ENCODE measurements at places on chromosomes 5 and 9. TPM values are rescaled to one million over a fixed set of nuclear protein-coding genes. Genes with fewer than 3 reads are reported as not detected.
A peak's percentile ranks its signal among the peaks of the same experiment; 100 is the strongest.

The ARL14EPL gene
- not detected for total RNA-seq

The PDGFRB gene
- total RNA-seq = not detected

The TOR4A gene
- total RNA-seq = 3.4 TPM

The PTGR1 gene
- total RNA-seq = 4.7 TPM

The PCDHGB4 gene
- 0.09 TPM for total RNA-seq

The TERT gene
- total RNA-seq = 11.9 TPM

The SPATA31D3 gene
- not detected for total RNA-seq

DNA sequence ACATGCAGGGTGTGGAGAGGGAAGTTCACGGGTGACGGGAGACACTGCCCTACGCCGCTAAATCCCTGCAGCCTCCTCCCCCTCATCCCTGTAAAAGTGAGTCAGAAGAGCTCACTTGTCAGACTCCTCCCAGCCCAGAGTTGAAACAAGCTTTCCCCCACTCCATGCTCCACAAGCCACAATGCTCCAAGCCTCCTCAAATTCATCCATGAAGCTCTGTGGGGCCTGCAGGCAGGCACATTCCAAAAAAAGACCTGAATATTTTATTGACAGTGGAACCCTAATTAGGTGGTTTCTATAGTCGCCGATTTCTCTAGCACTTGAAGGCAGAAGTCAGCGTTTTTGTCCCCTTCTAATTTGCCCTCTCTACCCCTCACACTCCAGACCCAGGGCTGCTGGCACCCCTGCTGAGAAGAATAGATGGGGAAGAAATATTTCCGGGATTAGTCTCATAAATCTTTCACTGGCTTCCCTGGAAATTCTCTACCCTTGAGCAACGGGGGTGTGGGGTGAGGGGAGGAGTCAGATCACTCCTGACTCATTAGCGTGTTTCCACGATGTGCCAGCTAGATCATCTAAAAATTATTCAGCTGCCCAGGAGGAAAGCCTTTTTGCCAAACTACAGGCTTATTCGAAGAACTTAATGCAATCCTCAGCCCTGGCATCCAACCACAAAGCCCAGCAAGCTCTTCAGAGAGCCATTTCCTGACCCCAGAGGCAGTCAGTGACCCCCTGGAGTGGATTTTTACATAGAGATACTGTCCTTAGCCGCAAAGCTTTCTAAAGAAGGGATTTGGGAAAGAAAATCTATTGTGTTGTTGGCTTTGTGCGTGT is 97.1 kb downstream of the ENC1 start:
- no peak overlapping the region for H3K4me3 ChIP-seq
- H3K27ac ChIP-seq = no peak overlapping the region
- no peaks in the 10 kb centered on the region for H3K36me3 ChIP-seq

DNA sequence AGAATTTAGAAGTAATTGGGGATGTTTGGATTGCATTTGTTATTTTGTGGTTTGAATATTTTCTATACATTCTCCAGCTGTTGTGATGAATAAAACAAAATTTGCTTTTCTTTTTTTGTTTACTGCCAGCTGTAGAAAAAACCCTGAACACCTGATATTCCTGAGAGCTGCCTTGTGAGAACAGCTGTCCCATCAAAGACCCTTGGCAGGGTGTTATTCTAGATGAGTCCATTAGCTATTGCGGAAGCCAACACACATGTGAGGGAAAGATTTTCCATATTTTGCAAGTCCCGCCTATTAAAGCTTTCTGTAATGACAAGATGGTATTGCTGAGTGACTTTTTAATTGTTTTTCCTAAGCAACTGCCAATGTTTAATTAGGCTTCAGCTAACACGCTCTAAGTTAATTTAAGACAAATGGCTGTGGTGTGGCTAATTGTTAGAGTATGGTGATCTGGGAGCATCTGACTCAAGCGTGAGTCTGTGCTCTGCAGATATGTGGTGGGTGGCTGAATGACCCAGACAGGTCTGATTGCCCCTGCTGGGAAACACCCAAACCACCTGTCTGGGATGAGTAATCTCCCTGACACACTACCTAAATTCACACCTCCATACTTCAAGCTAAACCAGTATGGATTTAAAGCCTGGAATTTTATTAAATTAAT is 86.5 kb upstream of the PRLR start:
- H3K27me3 ChIP-seq = peaks cover 17% of the 10 kb centered on the region
- no peak overlapping the region for H3K4me3 ChIP-seq
- H3K27ac ChIP-seq = no peak overlapping the region
- H3K36me3 ChIP-seq = no peaks in the 10 kb centered on the region
- H3K4me1 ChIP-seq = peaks cover 30% of the 10 kb centered on the region
- peak; percentile 56 for DNase-seq

- H3K36me3 ChIP-seq = peaks cover 9% of the 10 kb centered on the region
- H3K4me1 ChIP-seq = peaks cover 36% of the 10 kb centered on the region
- H3K4me3 ChIP-seq = peak overlapping the region; percentile 79
- H3K27ac ChIP-seq = no peak overlapping the region
These were observed 828 bp downstream of the ZSWIM6 start for GRCh38 chr5:61332851-61333320.

GRCh38 chr5:157481265-157481664 is 21.3 kb downstream of the NIPAL4 start:
- H3K4me1 ChIP-seq = peaks cover 9% of the 10 kb centered on the region
- no peak overlapping the region for H3K27ac ChIP-seq
- no peaks in the 10 kb centered on the region for H3K27me3 ChIP-seq
- H3K4me3 ChIP-seq = no peak overlapping the region

- no peaks in the 10 kb centered on the region for H3K4me1 ChIP-seq
- no peak overlapping the region for H3K27ac ChIP-seq
- no peaks in the 10 kb centered on the region for H3K36me3 ChIP-seq
These were observed 179.9 kb downstream of the GLIS3 start for GRCh38 chr9:4119778-4120554.

DNA sequence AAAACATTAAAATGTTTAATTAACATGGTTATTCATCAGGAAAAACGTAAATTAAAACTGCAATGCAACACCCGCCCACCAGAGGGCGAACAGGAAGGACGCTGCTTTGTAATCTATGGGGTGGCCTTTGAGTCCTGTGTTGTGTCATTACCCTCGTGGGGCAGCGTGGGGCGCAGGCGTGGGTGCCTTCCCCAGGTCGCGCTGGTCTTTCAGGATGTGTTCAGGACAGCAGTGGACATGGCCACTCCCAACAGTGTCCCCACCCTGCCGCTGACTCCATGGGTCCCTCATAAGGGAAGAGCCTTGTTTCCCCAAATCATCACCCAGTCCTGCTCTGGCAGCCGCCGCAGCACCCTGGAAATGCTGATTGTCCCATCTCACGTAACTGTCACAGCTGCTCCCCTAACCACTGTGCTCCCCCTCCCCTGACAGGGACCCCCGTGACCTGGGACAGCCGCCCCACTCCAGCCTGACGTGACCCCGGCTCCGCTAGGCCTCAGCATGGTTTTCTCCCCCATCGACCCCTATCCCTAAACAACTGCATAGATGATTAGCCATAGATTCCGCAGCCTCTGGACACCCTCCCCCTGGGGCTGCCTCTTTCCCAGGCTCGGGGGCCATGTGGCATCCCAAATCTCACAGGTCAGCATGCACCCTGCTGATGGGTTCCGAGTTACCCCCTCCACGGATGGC is 36.4 kb downstream of the GLT6D1 start:
- H3K4me1 ChIP-seq = no peaks in the 10 kb centered on the region
- H3K27me3 ChIP-seq = peaks cover 10% of the 10 kb centered on the region
- H3K4me3 ChIP-seq = no peak overlapping the region
- peak; percentile 75 for DNase-seq
- H3K36me3 ChIP-seq = no peaks in the 10 kb centered on the region

DNA sequence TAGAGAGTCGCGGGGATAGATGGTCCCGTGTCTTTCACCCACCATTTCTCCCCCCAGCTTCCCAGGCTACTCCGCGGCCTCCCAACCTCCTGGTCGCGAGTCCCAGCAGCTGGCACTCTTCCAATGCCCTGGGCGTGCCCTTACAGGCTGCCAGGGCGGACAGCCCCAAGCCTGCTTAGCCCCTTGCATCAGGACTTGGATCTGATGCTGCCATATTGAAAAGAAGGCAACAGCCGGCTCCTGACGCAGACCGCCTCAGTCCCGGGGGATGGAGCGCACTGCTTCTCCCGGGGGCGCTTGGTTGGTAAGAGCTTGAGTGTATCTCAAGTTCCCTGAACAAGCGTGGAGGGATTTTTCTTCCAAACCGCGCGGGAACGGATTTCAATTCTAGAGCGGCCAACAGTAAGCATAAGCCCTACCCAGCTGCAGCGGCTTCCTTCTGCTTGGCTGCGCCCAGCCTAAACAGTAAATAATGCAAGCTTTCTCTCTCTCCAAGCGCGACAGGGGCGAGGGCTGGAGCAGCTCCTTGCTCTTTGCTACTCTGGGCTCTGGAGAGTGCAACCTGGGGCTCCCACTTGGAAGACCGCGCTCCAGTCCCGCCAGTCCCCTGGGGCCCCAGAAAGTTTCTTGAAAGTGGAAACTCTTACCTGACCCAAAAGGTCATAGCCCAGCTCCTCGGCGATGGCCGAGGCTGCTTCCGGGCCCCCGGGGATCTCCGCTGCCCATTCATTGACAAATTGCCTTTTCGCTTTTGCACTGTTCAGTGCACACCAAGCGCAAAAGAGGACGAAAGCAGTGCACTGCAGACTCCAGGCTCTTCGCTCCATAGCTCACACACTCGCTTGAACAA is 607 bp downstream of the PCSK1 start:
- H3K4me3 ChIP-seq = no peak overlapping the region
- H3K27me3 ChIP-seq = peaks cover 52% of the 10 kb centered on the region
- H3K4me1 ChIP-seq = peaks cover 16% of the 10 kb centered on the region
- H3K36me3 ChIP-seq = no peaks in the 10 kb centered on the region
- no peak for DNase-seq
- H3K27ac ChIP-seq = no peak overlapping the region

DNA sequence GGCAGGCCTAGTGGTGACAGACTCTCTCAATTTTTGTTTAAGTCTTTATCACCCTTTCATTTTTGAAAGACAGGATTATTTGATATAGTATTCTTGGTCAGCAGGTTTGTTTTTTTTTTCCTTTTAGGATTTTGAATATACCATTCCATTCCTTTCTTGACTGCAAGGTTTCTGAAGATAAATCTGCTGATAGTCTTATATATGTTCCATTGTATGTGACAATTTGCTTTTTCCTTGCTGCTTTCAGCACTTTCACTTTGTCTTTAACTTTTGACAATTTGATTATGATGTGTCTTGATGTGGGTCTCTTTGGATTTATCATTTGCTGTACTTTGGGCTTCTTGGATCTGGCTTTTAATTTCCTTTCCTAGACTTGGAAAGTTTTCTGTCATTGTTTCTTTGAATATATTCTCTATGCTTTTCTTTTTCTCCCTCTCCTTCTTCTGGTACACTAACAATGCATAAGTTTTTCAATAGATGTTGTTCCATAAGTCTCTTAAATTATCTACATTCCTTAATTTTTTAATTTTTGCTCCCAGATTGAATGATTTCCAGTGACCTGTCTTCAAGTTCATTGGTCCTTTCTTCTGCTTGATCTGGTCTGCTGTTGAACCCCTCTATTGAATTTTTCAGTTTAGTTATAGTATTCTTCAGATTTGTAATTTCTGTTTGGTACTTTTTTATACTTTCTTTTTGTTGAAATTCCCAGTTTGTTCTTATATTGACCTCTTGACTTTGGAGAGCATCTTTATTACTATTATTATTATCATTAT is 14.6 kb upstream of the FBXW2 start:
- H3K27ac ChIP-seq = no peak overlapping the region
- no peak overlapping the region for H3K4me3 ChIP-seq
- H3K4me1 ChIP-seq = no peaks in the 10 kb centered on the region
- no peaks in the 10 kb centered on the region for H3K27me3 ChIP-seq

- peak overlapping the region; percentile 28 for H3K27ac ChIP-seq
- no peaks in the 10 kb centered on the region for H3K36me3 ChIP-seq
- H3K4me1 ChIP-seq = peaks cover 8% of the 10 kb centered on the region
- DNase-seq = no peak
- H3K27me3 ChIP-seq = peaks cover 8% of the 10 kb centered on the region
These were observed 20.5 kb upstream of the NDST1 start for GRCh38 chr5:150487199-150488061.

- peaks cover 26% of the 10 kb centered on the region for H3K4me1 ChIP-seq
- no peak overlapping the region for H3K4me3 ChIP-seq
- H3K27me3 ChIP-seq = peaks cover 9% of the 10 kb centered on the region
- H3K36me3 ChIP-seq = no peaks in the 10 kb centered on the region
- no peak for DNase-seq
- no peak overlapping the region for H3K27ac ChIP-seq
These were observed 38.3 kb downstream of the NEK6 start for GRCh38 chr9:124296094-124296493.

DNA sequence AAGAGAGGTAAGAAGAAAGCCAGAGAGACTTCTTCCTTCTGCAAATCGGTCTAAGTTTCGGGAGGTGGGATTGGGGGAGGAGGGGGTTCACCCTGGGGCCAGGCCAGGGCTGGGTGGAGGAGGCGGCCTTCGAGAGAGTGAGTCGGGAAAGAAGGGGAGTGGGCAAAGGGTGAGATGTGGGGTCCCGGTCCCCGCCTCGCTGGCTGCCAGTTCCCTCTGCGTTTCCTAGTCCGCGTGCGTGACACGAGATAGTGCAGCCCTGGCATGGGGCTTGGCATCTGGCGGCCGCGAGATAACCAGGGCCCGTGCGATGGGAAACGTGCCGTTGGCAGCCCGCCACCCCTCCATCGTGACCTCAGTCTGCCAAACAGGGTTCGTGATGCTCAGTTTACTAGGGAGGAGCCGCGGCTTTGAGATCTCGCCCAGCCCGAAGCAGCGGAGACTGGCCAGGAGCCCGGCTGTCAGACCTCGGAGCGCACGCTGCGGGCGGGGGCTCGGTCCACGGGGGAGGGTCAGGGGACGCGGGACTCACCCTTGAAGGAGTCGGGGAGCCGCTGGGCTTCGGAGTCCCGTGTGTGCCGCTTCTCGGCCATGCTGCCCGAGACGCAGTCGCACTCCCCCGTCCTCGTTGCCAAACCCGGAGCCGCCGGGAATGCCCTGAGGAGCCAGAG is at the start of gene STOM:
Gene STOM (minus strand): TSS at position 656 of the 671 bp plus-strand sequence. CDS start 63 bp downstream, at position 593.
- peaks cover 27% of the 10 kb centered on the region for H3K4me1 ChIP-seq
- H3K27me3 ChIP-seq = no peaks in the 10 kb centered on the region
- peak; percentile 81 for DNase-seq
- H3K4me3 ChIP-seq = peak within 1 kb of the TSS; percentile 76
- peaks cover 4% of the 10 kb centered on the region for H3K36me3 ChIP-seq

DNA sequence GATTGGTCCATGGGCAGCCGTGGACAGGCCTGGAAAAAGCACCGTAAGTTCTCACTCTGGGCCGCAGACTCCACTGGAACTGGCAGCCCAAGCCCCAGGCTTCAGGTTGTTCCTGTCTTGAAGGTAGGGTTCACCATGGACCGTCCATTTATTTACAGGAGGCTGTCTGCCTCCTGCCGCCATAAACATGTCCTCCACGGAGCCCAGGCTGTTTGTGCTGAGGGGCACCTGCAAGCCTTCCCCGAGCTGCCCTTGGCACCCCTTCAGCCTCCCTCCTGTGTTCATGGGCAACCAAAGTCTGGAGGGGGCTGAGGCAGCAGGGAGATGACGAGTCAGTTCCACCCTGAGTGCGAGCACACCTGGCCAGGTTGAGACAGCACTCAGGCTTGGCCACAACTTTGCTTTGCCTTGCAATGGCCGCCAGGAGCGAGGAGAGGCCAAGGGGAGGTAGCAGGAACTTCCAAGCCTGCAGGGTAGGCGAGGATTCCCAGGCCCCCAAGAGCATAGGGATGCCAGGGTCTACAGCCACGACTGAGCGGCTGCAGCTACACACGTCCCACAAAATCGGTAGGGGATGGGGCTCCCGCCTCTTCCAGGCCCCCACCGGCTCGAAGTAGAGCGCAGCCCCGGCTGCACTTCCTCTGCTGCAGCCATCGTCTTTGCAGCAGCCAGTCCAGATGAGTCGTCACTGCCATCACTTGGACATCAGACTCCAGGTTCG is 1625.6 kb upstream of the ACO1 start:
- no peak for DNase-seq
- H3K4me3 ChIP-seq = no peak overlapping the region
- H3K4me1 ChIP-seq = no peaks in the 10 kb centered on the region
